Activated CD4-positive, alpha-beta T cell treated with anti-CD3 and anti-CD28 coated beads, Interleukin-2, amount 50 U/mL, for 4 hours (primary cell): ENCODE measurements at places on chromosomes 5 and 9.

GRCh38 chr5:68242743-68243142 lies 27.2 kb downstream of the PIK3R1 start:
- DNase-seq: no peak

- DNase-seq: no peak
Measured at GRCh38 chr5:176481711-176482110, 33.5 kb downstream of the FAF2 start.

DNA sequence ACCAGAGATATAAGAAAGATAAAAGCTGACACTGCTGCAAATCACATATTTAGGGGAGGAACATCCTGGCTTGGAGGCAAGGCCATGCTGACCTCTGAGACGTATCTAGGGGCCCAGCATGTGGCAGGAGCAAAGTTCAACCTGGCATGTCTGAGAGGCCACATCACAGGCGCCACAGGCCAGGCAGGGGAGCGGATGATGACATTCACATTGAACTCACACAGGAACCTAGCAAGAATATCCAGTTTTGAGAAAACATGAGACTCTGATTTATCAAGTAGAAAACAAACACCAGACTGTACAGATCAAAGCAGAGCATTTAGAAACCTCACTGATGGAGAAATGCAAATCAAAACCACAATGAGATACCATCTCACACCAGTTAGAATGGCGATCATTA lies 64.2 kb upstream of the STK32A start:
- DNase-seq: no peak

GRCh38 chr9:75591972-75592371 lies 298.5 kb upstream of the PCSK5 start:
- no peak for DNase-seq

- DNase-seq: no peak
Measured at GRCh38 chr9:101706997-101707396, 31.4 kb downstream of the GRIN3A start.

DNA sequence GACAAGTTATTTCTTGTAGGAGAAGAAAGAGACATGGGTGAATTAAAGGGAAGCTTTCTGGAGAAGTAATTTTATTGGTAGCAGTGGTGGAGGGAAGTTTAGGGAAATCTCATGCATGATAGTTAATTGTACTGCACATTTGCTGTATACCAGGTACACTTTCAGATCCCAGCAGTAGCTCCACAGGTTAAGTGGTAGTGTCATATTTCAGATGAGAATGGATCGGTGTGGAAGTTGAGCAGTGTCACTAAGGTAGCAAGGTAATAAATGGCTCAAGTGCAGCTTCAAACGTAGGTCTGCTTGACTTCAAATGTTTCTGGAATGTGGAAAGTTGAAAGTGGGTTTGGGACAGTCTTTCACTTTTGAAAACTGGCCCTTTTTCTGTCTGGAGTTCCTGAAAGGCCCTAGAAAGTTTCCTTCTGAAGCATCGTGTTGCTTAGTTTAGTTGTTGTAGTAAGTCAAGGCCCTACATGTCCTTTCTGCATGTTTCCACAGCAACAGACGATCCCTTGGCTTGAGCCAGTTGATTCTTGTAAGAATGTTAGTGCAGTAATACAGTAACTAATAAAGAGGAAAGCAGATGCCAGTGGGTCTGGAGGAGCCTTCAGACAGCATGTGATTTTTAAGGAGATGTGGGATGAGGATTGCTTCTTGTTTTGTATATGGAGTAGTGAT lies 3.7 kb downstream of the CLTA start:
- no peak for DNase-seq

- DNase-seq: no peak
Measured at GRCh38 chr9:133060417-133060841, 1.4 kb upstream of the CEL start.

- no peak for DNase-seq
Measured at GRCh38 chr9:112170968-112171367, 4.1 kb downstream of the SUSD1 start.

- no peak for DNase-seq
Measured at GRCh38 chr5:52660621-52661020, 127.1 kb upstream of the ITGA1 start.

DNA sequence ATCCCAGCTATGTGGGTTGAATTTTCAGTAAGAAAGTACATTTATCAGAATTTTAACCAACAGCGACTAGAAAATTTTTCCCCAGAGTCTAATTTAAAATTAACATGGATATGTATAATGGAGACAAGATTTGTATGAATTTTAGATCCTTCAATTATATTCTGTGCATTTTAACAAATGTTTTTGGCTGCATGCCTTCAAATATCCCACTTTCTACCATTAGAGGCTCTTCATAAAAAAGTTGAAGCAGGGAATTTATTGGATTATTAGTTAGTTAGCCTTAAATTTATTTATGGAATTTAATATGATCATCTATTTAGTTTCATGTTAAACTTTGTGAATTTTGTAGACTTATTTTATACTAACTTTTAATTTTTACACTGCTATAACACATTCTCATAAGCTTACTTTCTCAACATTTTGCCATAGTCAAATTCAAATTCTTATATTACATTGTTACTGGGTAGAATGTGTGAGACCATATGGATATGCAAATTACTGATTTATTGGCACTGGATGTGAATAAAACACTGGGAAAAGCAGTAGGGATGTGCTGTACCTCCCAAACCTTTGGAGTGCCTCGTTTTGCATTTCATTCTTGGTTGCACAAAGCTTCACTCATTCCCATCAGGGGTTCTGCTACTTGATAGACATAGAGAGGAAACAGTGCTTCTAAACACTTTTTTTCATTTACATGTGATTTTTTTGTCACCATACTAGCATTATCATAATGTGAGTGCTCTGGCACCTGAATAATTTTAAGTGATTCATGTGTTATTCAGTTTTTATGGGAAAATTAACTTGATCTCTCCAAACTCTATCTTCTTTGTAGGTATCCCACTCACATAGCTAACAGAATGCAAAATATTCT lies 491.8 kb upstream of the COX7C start:
- no peak for DNase-seq

DNA sequence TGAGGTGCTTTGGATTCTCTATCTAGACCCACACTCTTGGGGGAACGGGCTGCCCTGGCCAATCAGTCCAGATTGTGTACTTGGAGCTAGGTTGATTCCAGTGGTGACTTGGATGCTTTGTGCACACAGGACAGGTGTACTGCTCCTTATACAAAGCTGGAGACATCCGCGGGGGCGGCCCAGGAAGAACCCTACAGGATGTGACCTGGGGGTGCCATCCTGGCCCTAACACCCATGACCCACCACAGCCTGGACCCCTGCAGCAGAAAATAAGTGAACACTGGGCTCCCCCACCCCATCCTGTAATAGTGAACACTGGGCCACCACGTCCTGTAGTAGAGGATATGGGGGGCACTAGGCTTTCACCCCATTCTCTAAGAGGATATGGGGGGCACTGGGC lies 12.1 kb upstream of the PLEKHG4B start:
- DNase-seq: no peak

DNA sequence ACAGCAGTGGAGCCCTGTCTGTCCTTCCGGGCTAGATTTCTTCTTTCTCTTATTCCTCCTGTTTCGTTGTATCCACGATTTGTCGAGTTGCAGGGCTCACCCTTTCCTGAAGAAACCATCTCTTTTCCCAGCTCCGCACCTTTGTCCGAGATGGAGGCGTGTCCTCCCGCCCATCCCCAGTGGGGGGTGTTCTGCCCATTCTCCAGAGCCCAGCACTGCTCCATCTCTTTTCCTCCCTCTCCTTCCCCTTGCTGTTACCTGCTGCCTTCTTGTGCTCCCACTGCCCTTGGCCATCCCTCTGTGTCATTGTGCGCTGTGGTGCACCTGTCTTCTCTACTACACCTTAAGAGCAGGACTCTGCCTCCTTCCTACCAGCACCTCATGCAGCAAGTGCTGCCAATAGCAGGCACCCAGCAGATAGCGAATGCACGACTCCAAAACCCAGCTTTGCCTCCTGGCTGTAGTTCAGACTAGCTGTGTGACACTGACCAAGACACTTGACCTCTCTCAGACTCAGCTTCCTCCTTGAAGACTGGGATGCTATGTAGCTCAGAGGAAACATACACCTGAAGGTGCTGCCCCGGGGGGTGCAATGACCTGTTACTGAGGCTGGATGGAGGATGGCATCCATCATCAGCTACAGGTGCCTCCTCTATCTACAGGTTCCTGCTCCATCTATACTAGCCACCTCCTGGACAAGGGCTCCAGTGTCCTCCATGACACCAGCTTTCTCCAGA lies 8.9 kb downstream of the OR13J1 start:
- no peak for DNase-seq

- DNase-seq: no peak
Measured at GRCh38 chr9:121305269-121305994, 37.5 kb downstream of the GSN start.

GRCh38 chr9:86262492-86262891 lies 3.0 kb upstream of the C9orf153 start:
- no peak for DNase-seq

DNA sequence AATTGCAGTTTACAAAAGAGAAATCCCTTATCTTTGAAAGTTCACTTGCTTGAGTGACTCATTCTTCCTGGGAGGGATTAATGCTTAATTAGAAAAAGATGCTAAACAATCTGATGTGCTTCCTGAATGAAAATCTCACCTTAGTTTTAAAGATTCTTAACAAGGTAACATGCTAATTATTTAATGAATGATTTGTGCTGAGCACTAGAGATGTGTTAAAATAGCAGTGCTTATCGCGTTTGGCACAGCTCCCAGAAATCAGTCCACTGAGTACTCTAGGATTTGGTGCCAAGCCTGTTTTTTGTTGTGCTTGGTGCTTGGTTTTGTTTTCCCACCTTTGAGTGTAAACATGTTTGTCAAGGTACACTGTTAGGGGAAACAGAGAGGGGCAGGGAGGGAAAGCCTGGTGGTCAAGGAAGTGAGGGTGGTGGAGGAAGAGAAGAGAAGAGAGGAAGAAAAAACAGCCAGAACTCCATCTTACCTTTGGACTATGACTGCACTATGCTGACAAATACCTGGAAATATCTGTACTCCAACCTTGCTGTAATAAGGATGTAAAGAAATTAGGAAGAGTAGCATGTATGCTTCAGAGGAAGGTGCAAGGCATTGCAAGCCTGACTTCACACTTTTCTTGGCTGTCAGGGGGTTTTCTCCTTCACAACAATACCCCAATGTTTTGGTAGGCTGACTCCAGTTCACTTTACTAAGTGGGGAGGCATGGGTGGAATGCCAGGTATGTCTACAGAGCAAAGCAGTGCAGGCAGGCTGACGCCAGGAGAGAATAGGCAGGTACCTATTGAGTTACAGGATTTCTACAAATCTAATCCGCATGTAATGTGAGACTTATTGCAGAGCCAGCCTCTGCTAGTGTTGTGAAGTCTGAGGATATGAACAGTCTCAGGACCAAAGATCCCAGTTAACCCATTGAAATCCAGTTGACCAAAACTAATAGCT lies 157.2 kb upstream of the ISL1 start:
- no peak for DNase-seq

DNA sequence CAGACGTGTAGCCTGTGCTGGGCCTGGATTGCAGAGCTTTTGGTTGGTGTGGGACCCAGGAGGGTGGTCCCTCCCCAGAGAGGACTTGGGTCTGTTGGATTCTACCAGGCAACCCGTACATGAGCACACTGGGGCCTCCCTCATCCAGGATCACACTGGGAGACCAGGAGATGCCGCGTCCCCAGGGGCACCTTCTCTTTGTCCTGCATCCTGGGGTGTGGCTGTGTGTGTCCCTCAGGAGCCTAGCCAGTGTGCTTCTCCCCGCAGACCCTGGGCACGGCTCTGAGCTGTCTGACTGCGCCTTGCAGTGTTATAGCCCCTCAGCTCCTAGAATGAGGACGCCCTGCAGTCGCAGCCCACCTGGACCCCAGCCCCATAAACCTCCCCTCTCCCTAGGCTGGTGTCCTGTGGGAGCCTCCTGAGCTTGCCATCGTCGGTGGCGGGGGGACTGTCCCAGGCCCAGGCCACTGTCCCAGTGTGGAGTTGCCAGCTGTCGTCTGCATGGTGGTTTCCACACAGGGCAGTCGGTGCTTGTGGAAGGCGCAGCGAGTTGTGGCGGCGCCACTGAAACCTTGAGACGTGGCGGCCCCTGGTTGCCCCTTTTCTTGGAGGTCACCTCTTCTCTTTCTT lies 27.6 kb downstream of the CEP72 start:
- DNase-seq: no peak

DNA sequence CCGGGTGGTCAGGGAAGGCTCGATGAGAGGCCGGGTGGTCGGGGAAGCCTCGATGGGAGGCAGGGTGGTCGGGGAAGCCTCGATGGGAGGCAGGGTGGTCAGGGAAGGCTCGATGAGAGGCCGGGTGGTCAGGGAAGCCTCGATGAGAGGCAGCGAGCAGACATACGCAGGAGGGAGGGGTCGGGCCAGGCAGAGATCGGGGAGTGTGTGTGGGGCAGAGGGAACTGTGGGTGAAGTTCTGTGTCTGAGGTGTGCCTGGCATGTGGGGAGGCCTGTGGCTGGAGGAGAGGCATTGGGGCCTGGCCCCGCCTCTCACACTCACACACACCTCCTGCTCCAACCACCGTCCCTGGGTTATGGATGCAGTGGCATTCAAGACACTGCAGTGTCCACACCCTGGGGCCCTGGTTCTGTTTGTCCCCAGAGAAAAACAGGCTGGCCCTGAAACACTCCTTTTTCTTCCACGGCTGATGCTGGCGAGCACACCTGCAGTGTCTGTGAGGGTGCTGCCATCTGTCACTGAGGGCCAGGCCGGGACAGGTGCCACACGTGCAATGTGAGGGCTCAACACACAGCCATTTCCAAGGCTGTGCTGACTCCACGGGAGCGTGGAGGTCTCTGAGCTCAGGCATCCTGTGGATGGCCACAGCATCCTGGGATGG lies 6.5 kb upstream of the PLEKHG4B start:
- DNase-seq: no peak
